ENCODE measurements at places on chromosomes 7 and 10.

GRCh38 chr10:77028042-77028441 is 609.6 kb downstream of the KCNMA1 start:
- DNase-seq, result no peak

GRCh38 chr10:70753841-70754621 is 31.1 kb downstream of the TBATA start:
- no peak for DNase-seq

GRCh38 chr7:96121752-96122151 is 200.1 kb downstream of the SLC25A13 start:
- no peak for DNase-seq

GRCh38 chr7:133052826-133053225 is 29.1 kb downstream of the CHCHD3 start:
- DNase-seq, result no peak

DNA sequence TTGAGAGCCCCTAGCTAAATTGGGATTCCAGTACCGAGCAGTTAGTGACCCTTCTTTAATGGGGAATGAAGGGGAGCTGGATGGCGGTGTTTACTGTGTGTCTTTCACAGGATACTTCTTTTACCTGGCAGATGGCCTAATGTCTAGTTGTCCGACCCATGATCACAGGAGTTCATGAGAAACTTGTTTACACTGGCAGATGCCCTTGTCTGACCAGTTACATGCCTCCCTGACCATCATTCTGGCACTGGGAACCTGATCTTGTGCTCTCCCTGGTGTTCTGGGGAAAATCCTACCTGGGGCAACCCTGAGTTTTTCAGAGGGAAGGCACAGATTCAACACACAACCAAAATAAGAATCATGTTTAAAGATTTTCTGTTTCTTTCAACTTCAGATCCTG is 120.1 kb upstream of the SLC13A1 start:
- DNase-seq, result no peak

- no peak for DNase-seq
Observed at GRCh38 chr10:43874984-43875383, 226.3 kb upstream of the ZNF32 start.

DNA sequence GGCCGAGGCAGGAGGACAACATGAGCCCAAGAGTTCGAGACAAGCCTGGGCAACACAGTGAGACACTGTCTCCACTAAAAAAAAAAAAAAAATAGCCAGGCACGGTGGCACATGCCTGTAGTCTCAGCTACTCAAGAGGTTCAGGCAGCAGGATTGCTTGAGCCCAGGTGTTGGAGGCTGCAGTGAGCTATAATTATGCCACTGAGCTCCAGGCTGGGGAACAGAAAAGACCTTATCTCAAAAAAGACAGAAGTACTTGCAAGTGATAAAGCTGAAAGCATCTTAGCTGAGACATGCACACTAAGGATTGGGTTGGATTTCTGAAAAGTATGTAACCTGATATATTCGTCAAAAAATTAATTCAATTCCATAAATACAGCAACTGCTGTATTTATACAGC is 68.4 kb downstream of the PPP1R3C start:
- DNase-seq, result no peak

GRCh38 chr7:133551466-133551865 is 298.6 kb downstream of the EXOC4 start:
- DNase-seq, result no peak

DNA sequence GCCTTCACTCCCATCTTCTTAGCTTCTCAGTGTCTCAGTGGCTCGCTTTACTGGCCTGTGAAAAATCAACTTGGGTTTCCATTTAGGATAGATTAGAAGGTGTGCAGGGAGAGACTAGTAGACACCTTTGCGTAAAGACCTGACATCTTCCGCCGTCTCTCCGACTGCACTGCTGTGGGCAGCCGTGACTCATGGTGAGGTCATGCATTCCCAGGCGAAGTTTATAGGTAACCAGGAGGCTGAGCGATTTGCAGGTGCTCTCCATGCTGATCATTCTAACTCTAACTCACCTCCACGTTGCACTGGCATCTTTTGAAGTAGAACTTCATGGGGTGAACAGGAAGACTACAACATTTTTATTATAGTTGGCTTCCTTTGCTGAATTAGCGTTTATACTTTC is 68.0 kb upstream of the ZNF438 start:
- no peak for DNase-seq

- DNase-seq, result no peak
Observed at GRCh38 chr10:119469846-119470245, 72.7 kb downstream of the RGS10 start.

DNA sequence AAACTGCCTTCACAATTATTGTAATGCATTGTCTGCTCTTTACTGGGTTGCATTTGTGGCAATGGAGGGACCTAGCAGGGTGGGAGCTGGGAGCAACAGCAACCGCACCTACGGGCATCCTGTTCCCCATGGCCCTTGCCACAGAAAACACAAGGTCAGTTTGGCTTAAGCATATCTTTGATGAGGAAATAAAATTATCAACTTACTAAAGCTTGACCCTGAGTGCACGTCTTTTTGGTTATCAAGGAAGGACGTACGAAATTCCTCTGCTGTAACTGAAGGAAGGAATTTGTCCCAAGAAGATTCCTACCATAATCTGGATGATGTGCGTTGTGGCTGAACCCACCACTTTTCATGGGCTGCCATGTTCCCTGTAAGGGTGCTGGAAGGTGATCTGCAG is 19.9 kb upstream of the PTPRN2 start:
- DNase-seq, result no peak

DNA sequence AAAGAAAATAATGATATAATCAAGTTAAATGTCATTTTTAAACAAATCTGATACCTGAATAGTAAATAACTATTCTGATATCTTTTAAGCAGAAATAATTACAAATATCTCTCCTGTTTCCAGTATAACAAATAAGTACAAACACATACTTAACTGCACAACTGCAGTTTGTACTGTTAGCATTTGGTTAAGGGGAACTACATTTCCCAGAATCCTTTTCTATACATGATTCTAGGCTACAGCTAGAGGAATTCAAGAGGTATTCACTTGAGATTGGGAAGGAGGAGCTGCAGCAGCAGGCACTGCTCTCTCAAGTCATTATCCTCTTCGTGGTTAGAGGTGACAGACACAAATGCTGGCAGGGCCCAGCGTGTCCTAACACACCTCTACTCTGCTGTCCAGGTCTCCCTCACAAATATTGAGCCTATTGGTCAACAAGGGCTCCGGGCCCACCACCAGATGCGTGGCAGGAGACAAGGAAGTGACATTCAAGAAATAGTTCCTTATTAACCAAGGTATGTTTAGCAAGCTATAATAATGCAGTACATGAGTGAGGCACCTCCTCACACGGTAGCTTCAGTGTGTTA is 255.1 kb upstream of the MKLN1 start:
- DNase-seq, result no peak

GRCh38 chr10:80705899-80706298 is 168.2 kb downstream of the SH2D4B start:
- DNase-seq, result no peak

DNA sequence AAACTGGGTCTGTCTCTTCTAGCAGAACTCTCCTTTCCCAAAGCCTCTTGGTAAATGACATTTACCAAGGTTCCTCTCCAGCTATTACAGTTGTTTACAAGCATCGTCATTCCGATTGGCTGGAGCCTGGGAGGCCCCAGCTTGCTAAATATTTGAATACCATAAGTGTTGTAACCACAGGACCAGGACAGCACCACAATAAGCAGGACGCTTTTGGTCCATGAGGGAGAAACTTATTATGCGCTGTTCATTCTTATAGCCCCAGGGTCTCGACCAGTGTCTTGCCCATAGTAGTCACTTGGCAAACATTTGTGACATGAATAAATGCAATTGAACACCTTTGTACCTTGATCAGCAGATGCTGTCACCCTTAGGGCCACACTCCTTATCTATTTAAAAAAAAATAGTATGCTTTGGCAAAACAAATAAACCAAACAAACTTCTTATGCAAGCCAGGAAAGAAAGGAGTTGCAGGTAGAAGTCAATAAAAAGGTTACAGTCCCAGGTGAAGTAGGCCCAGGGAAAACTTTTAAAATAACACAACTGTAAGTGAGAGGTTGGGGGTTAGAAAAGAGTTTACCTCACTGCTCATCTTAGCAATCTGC is 32.8 kb downstream of the NRAP start:
- DNase-seq, result no peak

GRCh38 chr7:36217961-36218284 is 64.9 kb downstream of the EEPD1 start:
- no peak for DNase-seq

DNA sequence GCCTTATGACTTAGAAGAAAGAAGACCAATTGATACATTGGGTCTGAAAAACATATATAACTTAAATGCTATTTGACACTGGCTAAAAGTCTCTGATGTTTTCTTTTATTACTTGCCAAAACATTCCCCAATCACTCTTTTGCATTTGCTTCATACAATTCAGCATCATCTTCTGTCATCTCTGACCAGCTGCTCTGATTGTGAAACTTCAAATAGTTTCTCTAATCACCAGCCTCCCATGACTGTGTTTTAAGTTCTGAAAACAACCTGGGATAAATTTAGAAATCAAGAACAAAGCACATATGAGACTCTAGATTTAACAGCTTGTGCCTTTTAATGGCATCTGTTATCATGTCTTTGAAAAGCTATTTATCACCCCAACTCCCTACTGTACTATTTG is 208.4 kb upstream of the KCND2 start:
- no peak for DNase-seq

DNA sequence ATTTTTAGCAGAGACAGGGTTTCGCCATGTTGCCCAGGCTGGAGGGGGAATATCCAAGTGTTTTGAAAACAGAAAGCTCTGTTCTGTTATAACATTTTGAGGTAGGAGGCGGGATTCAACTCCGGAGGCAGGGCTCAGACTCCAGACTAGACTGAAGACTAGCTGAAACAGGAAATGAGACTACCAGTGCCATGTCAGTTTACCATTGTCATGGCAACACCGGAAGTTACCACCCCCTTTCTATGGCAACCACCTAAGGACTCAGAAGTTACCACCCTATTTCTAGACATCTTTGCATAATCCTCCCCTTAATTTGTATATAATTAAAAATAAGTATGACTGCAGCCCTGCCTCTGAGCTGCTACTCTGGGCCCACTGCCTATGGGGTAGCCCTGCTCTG is 1069.1 kb upstream of the AUTS2 start:
- no peak for DNase-seq

DNA sequence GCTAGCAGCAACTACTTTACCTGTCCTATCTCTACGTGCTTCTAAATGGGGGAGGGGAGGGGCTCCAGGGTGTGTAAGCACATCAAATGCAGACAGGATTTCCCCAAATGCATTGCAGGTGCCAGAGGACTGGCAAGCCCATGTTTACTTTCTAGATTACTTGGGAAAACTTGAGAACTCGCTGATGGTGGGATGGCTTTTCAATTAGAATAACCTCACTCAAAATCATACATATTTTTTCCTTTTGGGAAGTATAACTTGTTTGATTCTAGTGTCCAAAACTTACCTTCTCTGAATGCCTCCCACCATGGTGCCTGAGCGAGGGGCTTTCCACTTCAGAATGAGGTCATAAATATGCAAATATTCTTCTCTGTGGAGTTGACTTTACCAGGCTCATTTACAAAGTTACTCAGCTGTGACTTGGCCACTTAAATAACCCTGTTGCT is 191.3 kb upstream of the RHOBTB1 start:
- no peak for DNase-seq

Data from ecto neural progenitor cell (in vitro differentiated cells).